ENCODE measurements at places on chromosomes 5 and 9.

- DNase-seq, result no peak
Measured at GRCh38 chr9:126354887-126355770, 28.5 kb downstream of the MVB12B start.

DNA sequence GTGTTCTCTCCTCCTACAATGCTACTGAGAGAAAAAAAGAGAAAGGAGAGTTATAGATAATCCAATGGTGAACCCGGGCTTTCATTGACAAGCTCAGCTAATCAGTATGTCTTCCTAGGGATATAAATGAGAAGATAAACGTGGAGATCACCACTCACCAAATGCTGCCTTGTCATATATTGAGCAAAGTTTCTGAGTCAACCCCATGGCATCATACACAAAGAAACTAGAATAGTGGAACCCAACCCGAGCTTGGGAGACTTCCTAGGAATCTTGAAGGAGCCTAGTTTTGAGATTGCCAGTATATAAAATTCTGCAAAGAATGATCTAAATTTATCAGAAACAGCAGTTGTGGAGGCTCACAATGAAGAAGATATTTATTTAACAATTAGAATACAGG, 47.8 kb downstream of the PTPN3 start:
- no peak for DNase-seq

GRCh38 chr5:36647046-36647445, 40.6 kb downstream of the SLC1A3 start:
- no peak for DNase-seq

GRCh38 chr5:167770461-167770860, 521.0 kb upstream of the WWC1 start:
- no peak for DNase-seq

DNA sequence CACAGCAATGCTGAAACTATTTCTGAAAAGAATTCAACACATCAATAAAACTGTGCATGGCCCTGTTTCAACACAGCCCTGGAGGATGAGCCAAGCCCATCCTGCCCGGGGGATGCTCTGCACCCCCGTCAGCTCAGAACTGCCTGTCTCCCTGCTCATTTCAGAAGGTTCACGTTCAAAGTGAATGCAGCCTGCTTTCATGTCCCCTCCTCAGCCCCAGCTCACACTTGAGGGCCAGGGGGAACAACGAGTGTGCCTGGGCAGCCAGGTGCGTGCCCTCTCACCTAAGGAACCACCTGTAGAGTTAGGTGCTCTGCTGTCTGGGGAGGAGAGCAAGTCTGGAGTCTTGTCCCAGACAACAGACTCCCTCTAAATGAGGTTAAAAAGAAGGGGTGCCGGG, 348.5 kb upstream of the IRX2 start:
- DNase-seq, result no peak

DNA sequence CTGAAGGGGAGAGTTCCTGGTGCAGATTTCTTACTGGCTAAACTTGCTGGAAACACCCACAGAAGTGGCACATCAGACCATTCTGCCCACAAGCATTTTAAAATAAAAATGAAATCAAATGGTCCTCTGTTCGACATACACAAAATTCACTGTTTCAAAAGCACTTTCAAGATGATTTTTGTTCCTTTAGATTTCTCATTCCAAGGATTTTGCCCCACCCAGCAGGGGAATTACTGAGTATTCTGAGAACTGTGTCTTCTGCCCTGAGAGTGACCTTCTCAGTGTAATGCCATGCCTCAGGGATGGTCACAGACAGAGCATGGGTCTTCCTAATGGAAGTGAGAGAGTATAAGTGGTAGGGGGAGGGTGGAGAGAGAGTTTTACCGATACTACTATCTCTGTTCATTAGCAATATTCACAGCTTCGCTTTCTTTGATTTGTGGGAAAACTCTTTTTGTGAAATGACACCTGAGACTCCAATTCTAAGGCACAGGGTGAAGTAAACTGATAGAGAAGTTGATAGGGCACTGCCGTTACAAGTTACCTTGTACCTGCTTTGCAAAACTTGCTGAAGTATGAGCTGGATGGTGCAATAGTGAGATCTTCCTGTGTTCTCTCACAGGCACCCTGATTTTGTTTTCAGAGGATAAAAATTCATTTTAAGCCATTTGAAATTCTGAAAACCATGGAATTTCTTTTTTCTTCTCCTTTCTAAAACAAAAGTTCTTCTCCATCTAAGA, 95.8 kb upstream of the CD180 start:
- no peak for DNase-seq

DNA sequence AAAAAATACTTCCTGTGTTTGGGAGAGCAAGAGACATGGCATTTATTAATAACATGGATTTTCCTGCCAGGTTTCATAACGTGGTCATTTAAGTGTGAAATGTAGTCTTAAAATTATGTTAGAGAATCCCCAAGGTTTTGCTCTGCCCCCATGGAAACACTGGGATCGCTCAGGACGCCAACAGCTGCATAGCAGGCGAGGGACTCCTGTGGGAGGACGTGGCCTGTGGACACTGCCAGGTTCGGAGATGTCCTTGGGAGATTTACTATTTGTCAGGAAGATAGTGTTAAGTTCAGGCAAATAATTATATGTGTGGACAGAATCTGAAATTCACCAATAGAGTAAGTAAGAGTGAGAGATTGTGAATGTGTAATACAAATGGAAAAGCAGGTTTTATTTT, 977 bp downstream of the BTNL9 start:
- no peak for DNase-seq

GRCh38 chr9:133113949-133114885, 6.8 kb downstream of the RALGDS start:
- DNase-seq, result no peak

GRCh38 chr9:130607640-130608420, 28.5 kb downstream of the FUBP3 start:
- no peak for DNase-seq

DNA sequence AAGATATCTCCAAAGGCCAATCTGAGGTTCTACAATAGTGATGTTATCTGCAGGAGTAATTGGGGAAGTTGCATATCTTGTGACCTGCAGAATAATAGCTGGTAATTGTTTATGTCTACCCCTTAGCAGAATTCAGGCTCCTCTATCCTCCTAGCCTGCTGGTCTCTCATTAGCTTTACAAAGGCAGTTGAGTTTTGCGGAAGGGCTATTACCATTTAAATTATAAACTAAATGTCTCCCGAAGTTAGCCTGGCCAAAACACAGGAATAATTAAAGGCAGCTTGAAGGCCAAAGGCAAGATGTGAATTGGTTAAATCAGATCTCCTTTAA, 168.7 kb downstream of the TTC39B start:
- DNase-seq, result no peak

DNA sequence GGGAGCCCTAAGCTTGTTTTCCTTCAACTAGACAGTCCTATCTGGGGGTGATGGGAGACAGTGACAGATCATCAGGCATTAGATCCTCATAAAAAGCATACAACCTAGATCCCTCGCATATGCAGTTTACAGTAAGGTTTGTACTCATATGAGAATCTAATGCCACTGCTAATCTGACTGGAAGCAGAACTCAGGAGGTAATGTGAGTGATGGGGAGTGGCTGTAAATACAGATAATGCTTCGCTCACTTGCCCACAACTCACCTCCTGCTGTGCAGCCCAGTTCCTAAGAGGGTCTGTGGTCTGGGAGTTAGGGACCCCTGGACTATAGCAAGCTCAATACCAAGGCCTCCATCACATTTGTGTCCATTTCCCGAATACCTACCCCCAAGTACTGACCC, 260.5 kb downstream of the CDK5RAP2 start:
- no peak for DNase-seq

GRCh38 chr5:108531367-108532128, 149.7 kb upstream of the FBXL17 start:
- DNase-seq, result no peak

DNA sequence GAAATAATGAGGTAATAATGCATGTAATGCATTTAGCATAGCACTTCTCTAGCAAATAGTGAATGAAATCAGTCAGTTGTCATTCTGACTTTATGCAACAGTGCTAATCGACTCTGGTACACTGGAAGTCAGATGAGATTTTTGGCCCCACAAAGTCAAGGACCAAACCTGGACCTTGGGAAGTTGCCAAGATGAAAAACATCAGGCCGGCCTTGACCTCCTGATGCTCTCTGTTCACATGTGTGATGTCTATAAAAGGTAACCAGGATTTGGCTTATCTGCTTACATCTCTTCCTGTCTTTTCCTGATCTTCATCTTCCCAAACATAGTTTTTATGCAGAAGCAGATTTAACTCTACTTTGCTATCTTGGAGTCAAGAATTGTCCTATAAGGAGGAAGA, 39.5 kb downstream of the SLC22A5 start:
- no peak for DNase-seq

DNA sequence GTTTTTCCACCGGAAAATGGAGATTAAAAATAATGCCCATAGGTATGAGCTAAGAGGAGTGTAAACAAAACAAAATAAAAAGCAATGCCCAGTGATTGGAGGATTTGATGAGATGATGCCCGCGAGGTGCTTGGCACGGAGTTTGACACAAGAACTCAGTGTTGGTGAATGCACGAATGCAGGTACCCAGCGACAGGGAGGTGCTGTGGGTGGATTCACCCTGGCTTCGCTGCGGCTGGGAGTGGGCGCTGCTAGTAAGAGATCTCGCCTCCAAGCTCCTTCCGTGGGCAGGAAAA, 526 bp upstream of the STXBP1 start:
- no peak for DNase-seq

GRCh38 chr5:36644727-36645126, 38.3 kb downstream of the SLC1A3 start:
- DNase-seq, result no peak

- no peak for DNase-seq
Measured at GRCh38 chr9:79610019-79610631, 38.4 kb downstream of the TLE4 start.

- DNase-seq, result no peak
Measured at GRCh38 chr5:124849774-124850173, 103.3 kb upstream of the ZNF608 start.

GRCh38 chr5:87405472-87406155, 7.1 kb downstream of the CCNH start:
- no peak for DNase-seq

DNA sequence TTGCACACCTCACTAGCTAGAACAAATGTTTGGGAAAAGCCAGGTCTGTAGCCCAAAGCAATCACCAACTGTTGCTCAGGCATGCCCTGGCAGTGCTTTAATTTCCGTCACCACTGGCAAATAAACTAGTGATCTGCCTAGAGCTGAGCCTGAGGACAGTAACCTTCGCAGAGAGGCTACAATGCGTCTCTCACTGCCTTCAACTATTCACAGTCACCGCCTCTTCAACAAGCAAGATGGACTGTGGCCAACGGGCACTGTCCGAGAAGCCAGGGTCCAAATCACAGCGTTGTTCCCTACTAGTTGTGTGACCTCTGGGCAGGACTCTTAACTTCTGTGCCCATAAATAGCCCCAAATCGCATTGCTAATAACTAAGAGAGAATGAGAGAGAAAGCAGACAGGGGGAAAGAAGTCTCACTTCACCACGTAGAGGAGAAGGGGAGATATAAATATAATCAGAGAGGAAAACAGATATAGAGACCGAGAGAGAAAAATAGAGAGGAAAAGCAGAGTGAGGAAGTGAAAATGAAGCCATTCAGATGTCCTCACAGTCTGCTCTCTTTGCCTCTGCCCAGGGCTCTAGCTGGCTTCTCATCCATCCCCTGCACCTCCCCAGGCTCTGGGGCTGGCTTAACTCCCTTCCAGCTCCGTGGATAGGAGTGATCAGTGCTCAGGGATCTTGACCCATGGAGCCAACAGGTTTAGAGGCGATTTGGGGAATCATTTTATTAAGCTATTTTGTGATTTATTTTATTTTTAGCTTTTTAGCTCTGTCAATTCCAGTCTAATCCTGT, 157.9 kb downstream of the ZDHHC21 start:
- DNase-seq, result no peak

- no peak for DNase-seq
Measured at GRCh38 chr9:86795047-86795442, 152.3 kb downstream of the GAS1 start.

- no peak for DNase-seq
Measured at GRCh38 chr5:78591972-78592700, 56.4 kb downstream of the LHFPL2 start.

GRCh38 chr5:31934156-31934555, 240.0 kb downstream of the GOLPH3 start:
- DNase-seq, result no peak

GRCh38 chr9:35666045-35666444, 1.1 kb upstream of the ARHGEF39 start:
- no peak for DNase-seq

DNA sequence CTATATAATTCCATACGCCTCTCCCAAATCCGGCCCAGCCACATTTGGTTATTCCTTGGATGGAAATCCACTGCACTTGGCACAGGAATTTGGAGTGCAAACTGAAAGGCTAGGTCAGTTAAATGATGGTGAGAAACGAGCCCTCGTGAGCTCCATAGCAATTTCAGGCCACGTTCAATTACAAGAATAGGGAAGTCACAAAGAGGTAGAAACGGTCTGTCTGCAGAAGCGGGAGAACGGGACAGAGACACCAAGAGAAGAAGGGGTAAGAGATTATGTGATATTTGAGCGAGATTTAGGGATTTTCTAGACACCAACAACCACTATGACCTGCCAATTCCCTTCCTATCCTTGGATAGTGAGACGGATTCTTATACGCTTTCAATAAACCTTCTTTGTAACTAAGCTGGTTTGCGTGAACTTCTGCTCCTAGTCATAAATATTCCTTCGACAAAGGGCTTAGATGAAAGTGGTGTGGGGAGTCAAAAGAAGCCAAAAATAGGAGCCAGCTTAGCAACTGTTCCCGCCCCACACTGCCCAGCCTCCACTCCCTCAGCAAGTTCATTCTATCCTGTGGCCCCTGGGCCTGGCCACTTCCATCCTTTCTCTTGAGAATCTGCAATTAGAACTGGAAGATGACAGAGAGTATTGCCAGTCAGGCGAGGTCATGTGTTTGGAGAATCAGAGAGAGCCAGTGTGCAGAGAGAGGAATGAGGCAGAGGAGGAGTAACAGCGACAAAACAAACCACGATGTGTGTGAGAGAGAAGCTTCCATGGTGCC, 118.4 kb downstream of the ZNF608 start:
- DNase-seq, result no peak

- DNase-seq, result no peak
Measured at GRCh38 chr5:173454361-173454735, 126.1 kb upstream of the STC2 start.

GRCh38 chr9:9286001-9286400, 1326.8 kb downstream of the PTPRD start:
- DNase-seq, result no peak

GRCh38 chr5:60992871-60993270, 47.9 kb downstream of the NDUFAF2 start:
- no peak for DNase-seq
